ENCODE measurements at places on chromosomes 11 and 22.

GRCh38 chr11:130078080-130078479 lies 8.4 kb downstream of the APLP2 start:
- no peak for DNase-seq

GRCh38 chr22:46798366-46799350 lies 36.2 kb downstream of the TBC1D22A start:
- peak; percentile 77 for DNase-seq

- no peak for DNase-seq
These were observed 20.6 kb downstream of the PHF21A start for GRCh38 chr11:46100670-46101069.

- DNase-seq, result no peak
These were observed 16.3 kb upstream of the GNAZ start for GRCh38 chr22:23053912-23054530.

All from heart right ventricle (tissue), 16 donors.